ENCODE measurements at places on chromosomes 5 and 9. TPM values are rescaled to one million over a fixed set of nuclear protein-coding genes. Genes with fewer than 3 reads are reported as not detected.

GRCh38 chr5:42061121-42061520 is 136.0 kb downstream of the FBXO4 start:
- DNase-seq, result no peak

GRCh38 chr5:143677403-143677802 is 134.6 kb upstream of the HMHB1 start:
- no peak for DNase-seq

DNA sequence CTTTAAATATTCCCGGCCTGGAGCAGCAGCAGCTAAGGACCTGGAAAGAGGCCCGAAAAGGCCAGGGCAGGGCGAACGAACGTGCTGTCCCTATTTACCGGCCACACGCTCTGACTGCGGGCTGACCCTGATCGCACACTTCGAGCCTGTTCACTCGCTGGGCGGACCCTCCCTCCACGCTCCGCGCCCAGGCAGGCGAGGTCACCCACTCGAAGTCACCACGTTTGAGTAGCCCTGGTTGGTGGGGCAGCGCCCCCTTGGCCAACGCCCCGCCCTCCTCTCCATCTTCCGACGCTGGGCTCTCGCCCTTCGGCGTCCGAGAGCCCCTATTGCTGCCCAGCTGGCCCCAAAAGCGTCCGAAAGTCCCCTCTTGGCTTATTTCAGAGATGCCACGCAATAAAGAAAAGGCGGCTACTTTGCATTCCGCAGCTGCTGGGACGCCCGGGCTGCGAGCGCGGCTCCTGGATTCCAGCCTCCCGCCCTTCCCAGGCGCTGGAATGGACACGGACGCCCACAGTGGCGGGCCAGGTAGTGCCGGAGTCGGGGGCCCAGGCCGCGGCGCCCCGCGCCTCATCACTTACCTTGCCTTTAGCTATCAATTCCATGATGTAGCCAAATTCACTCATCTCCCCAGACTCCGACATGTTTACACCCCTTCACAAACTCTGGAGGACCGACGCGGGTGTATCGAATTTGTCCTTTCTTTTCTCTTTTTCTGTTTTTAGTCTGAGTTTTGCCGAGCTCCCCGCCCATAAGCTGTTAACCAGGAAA is 9.9 kb upstream of the TRIM36 start:
- no peak for DNase-seq

- DNase-seq, result no peak
These were observed 517.0 kb upstream of the PAPPA start for GRCh38 chr9:115636596-115636995.

- no peak for DNase-seq
These were observed 1145.0 kb downstream of the MAT2B start for GRCh38 chr5:164650427-164650826.

DNA sequence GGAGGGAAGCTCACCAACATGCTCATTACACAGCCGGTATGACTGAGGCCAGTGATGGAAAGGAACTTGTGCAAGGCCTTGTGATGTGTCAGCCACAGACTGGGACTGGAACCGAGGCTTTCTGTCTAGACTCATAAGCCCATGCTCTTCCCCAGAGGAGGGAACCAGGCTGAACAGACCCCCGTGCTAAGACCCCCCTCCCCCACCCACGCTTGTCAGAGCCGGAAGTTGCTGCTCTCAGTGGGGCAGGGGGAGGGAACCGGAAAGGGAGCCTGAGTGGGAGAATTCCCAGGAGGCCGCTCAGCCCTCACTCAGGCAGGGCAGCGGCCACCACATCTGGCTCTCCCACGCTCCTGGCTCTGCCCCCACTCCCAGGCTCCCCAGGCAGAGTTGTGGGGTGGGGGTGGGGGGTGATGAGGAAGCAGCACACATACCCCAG is 4.1 kb upstream of the PDGFRB start:
- DNase-seq, result no peak

DNA sequence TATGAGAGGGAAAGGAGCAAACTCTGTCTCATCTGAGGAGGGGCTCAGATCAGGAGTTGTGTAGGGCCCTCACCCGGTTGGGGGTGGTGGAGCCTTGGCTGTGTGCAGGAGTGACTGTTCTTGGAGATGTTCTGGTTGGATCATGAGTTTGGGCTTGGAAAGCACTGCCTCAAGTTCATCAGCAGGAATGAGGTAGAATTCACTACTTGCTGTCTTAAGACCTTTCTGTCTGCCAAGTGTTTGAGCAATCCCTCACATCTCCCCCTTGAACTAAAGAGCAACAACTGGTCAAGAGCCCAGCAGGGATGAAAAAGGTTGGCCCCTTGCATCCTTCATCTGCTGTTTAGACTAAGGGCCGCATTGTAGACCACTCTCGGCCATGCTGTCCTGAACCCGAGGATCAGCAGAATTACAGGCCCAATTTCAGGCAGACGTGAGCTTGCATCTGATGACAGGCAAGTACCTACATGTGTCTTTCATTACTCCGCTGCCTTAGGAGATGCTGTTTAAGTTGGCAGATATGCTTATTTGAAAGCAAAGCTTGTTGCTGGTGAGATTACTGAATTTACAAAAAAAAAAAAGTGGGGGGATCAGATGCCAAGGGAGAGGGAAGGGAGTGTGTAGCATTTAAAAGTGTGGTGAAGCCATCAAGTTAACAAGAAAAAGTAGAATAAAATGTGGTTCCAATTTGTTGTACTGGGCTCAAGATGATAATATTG is 36.4 kb downstream of the PIK3R1 start:
- no peak for DNase-seq

DNA sequence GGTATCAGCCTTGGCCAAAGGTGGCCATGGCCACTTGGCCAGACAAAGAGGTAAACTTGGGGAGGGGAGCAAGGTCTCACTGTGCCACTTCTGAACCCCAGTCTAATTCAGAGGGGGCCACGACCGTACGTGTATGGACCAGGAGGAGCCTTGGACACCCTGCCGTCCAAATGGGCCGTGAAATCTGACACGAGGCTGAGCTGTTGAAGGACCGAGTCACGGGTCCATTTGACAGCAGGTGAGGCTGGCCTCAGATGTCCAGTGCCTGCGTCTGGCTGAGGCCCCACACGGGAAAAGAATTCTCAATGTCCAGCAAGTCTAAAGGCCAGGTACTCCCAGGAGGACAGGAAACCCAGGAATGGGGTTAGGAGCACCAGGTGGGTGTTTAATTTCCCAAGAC is 17.7 kb downstream of the CMBL start:
- DNase-seq, result no peak

GRCh38 chr5:93151896-93152295 is 429.1 kb downstream of the NR2F1-AS1 start:
- DNase-seq, result no peak

DNA sequence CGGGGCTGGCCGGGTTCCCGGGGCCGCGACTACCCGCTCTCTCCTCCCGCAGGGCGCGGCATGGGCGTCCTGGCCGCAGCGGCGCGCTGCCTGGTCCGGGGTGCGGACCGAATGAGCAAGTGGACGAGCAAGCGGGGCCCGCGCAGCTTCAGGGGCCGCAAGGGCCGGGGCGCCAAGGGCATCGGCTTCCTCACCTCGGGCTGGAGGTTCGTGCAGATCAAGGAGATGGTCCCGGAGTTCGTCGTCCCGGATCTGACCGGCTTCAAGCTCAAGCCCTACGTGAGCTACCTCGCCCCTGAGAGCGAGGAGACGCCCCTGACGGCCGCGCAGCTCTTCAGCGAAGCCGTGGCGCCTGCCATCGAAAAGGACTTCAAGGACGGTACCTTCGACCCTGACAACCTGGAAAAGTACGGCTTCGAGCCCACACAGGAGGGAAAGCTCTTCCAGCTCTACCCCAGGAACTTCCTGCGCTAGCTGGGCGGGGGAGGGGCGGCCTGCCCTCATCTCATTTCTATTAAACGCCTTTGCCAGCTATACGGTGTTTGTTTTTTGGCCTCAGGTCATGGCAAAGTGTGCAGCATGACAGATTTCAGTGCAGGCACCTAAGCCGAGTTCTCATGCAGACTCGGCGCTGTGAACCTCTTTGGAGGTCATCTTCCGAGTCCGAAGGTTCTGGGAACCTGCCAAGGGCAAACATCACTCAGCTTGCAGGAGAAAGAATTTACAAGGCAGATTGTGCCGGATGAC is 516 bp downstream of the MRPL41 start:
- no peak for DNase-seq

- DNase-seq, result no peak
These were observed 50.9 kb downstream of the PLPP1 start for GRCh38 chr5:55483885-55484284.

GRCh38 chr5:172766287-172767108 is 4.5 kb downstream of the DUSP1 start:
- peak; percentile 76 for DNase-seq

DNA sequence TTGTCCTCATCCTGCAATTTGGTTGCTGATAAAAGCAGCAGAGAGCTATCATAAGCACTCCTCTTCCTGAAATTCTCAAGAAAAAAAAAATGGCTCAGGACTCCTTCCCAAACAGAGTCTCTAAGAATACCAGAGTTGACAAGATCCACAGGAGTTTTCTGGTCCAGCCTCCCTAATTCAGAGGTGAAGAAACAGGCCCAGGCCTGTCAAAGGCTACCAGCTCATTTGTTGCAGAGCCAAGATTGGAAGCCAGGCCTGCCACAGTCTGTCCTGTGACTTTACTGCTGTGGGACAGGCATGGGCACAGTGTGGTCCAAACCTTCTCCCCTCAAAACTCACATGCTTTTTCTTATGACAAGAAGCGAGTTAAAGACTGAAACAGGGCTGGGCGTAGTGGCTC is 41.5 kb downstream of the NIPSNAP3B start:
- DNase-seq, result no peak

- no peak for DNase-seq
These were observed 67.9 kb upstream of the PIK3R1 start for GRCh38 chr5:68147659-68148058.

DNA sequence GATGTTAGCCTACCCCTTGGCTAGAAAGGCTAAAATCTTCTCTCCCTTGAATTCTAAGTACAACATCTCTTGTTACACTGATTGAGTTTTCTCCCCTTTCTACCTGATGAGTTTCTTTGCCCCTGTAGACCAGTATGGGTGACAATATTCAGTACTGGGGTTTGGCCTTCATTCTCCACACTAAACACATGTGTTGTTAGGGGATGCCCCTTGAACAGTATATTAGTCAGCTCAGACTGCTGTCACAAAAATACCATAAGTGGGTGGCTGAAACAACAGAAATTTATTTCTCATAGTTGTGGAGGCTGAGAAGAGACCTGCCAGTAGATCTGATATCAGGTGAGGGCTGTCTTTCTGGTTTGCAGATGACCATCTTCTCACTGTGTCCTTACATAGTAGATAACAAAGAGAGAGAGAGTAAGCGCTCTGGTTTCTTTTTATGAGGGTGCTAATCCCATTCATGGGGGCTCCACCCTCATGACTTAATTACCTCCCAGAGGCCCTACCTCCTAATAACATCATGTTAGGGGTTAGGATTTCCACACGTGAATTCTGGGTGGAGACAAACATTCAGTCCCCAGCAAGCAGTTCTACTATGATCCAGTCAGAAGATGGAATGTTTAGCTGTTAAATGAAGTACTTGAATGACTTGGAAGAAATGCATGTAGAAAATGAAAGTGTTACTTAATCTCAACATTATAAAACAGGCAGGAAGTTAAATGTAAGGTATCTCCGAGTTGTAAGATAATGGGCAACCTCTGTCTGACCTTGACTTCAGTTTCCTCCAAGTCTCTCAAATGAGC is 17.5 kb downstream of the VLDLR start:
- DNase-seq, result no peak

DNA sequence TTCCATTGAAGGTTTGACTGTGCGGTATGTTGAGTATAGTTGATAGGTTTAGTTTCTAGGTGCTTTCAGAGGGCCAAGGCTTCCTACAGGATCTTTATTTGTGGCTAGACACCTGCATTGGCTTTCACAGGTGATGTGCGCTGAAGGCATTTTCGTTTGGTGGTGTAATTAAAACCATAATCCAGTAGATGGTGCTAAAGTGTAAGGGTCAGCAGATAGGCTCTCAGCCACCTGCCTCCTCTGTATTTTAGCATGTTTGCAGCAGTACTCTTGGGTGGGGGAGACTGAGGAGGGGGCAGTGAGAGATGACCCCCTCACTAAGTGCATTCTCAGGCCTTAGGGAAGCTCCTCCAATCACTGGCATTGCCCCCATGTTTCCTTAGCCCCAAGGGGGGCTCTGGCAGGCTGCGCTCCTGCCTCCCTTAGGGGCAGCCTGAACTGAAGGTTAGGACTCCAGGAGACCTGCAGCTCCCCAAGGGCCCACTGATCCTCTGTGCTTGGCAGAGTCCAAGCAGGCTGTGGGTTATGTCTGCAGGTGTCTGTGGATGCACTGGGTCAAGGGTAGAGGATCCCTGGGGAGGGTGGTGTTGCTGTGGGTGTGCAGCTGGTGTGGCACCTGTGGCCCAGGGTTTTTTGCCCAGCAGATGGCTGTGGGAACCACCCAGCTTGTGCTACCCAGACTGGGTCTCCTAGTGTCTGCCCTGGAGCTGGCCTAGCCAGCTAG is 23.4 kb downstream of the CDK20 start:
- no peak for DNase-seq

GRCh38 chr5:114185274-114185673 is 176.6 kb upstream of the KCNN2 start:
- no peak for DNase-seq

DNA sequence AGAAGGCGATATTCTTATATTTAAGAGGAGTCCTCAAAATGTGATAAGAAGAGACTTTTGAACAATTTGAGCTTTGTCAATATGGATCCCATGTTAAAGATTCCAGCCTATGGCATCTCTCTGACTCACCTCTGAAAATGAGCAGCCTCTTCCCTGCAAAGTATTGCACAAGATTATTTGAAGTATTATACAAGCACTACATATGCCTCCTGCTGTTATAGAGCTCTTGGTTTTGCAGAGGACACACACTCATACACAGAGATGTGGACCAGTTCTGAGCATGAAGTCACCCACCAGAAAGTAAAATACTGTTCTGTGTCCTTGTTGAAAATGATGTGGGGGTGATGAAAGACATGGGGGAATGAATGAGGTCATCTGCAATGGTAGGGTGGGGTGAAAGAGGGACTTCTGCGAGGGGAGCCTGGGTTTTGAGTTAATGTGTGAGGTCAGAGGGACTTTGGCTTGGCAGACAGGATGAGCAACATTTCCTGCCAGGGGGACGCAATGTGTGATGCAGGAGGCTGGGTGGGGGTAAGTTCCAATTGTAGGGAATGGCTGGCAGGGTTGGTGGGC is 25.8 kb downstream of the FBXL7 start:
- DNase-seq, result no peak

GRCh38 chr9:131117121-131117761 is 8.1 kb upstream of the NUP214 start:
- DNase-seq, result peak; percentile 23

- no peak for DNase-seq
These were observed 69.2 kb upstream of the MYO10 start for GRCh38 chr5:17005107-17005828.

GRCh38 chr9:109399258-109399767 is 78.5 kb upstream of the EPB41L4B start:
- no peak for DNase-seq

- no peak for DNase-seq
These were observed 4.1 kb upstream of the TUBB4B start for GRCh38 chr9:137236936-137237421.

GRCh38 chr5:120630550-120630949 is 166.4 kb downstream of the PRR16 start:
- DNase-seq, result no peak

Gene SLC34A3
- 0.23 TPM for total RNA-seq

Gene CMYA5
- 2.7 TPM for total RNA-seq

Gene DMGDH
- total RNA-seq, result 0.78 TPM

Gene PCDHA7
- 0.35 TPM for total RNA-seq

Gene FAXDC2
- 79.0 TPM for total RNA-seq

Gene CCL27
- not detected for total RNA-seq

Gene KLHL3
- 6.8 TPM for total RNA-seq
